Activated T-helper 1 cell treated with Interleukin-2 at 50 U/mL for 16 hours (primary cell): ENCODE measurements at places on chromosomes 11 and 22.

DNA sequence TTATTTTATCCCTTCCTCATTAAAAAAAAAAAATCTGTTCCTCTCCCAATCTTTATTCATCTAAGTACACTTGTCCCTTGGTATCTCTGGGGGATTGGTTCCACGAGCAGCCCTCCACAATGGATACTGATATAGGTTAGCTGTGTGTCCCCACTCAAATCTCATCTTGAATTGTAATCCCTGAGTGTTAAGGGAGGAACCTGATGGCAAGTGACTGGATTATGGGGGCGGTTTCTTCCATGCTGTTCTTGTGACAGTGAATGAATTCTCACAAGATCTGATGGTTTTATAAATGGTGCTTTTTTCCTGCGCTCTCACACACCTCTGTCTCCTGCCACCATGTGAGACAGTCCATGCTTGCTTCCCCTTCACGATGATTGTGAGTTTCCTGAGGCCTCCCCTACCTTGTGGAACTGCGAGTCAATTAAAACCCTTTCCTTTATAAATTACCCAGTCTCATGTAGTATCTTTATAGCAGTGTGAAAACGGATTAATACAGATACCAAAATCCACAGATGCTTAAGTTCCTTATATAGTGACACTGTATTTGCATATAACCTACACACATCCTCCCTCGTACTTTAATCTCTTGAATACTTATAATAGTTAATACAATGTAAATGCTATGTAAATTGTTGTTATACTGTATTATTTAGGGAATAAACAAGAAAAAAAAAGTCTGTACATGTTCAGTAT is 62.0 kb downstream of the PACS1 start:
- DNase-seq, result no peak

DNA sequence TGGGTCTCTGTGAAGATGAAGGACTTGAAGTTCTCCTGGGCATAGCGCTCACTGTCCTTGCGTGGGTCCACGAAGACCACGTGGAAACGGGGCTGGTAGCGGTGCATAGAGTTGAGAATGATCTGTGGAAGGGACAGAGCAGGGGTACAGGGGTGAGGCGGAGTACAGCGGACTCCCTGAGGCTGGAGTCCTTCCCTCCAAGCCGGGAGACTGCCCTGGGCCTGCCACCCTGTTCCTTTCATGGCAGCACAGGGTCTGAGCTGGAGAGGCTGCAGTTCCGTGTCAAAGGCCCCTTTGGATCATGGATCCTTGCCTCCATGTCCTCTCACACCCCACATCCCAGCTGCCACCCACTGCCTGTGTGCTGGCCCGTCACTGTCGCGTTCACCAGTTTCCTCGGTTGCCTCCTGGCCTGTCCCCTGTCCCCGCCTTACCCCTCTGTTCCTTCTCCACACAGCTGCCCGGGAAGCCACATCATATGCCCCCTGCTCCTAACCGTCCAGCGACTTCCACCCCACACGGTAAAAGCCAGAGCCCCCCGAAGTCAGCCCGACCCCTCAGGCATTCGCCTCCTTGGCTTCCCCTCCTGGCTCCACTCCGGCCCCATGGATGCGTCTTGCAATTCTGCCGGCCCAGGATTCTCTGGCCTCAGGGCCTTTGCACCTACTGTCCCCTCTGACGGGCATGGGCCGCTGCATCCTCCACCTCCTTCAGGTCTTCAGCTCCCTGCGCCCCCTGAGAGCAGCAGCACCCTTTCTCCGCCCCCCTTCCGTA is 3.4 kb upstream of the NUDT8 start:
- no peak for DNase-seq

DNA sequence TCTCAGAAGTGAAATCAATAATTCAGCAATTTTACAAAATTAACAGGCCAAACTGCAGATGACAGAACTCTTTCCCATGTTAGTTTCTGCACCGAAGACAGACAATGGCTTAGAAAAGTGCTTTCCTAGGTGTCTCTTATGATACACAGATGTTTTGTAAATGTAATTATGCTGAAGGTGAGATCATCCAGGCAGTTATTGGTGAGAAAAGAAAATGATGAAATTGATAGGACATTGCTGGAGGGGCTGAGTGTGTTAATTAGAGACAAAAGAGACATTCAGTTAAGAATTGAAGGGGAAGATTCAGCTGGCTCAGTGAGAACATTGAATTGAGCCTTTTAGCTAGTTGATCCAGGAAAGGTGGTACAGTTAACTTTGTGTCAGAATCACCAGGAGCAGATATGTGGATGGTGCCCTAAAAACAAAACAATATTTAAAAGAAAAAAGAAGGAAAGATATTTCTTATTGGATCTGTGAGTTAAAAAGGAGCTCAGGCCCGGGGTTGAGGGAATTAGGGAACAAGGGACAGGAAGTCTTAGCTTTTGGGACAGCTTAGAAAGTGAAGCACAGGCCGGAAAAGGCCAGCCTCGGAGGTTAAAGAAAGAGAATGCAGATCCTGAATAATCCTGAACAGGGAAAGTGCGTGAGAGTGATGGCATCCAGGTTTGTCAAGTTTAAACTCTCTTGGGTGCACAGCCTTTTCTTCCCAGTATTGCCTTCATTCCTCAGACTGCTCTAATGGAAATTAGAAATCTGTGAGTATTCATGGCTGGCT is 16.9 kb downstream of the ARHGAP42 start:
- DNase-seq, result no peak

GRCh38 chr22:23187871-23188700 is 7.8 kb downstream of the BCR start:
- no peak for DNase-seq

DNA sequence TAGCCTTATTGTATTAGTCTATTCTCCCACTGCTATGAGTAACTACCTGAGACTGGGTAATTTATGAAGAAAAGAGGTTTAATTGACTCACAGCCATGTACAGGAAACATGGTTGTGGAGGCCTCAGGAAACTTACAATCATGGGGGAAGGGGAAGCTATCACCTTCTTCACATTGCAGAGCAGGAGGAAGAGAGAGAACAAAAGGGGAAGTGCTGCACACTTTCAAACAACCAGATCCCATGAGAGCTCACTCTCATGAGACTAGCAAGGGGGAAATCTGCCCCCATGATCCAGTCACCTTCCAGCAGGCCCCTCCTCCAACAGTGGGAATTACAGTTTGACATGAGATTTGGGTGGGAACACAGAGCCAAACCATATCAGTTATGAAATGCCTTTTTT is 179.4 kb downstream of the ARHGAP42 start:
- no peak for DNase-seq

DNA sequence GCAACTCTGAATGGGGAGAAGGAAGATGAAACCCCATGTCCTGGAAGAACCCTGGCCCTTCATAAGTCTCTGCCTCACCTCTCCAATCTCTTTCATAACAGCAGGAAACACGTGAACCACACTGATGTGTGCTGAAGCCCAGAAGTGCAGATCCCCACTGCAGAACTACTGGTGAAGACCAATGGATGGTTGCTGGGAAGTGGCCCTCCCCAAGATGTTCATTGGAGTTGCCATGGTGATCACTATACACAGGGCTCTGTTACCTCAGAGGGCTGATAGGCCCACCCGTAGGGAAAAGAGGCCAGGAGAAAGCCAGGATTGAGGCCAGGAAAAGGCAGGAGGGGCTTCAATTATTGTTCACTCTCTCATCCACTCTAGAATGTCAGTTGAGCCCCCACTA is 11.6 kb downstream of the TST start:
- DNase-seq, result no peak

GRCh38 chr22:40128989-40129388 is 48.7 kb upstream of the TNRC6B start:
- DNase-seq, result no peak

DNA sequence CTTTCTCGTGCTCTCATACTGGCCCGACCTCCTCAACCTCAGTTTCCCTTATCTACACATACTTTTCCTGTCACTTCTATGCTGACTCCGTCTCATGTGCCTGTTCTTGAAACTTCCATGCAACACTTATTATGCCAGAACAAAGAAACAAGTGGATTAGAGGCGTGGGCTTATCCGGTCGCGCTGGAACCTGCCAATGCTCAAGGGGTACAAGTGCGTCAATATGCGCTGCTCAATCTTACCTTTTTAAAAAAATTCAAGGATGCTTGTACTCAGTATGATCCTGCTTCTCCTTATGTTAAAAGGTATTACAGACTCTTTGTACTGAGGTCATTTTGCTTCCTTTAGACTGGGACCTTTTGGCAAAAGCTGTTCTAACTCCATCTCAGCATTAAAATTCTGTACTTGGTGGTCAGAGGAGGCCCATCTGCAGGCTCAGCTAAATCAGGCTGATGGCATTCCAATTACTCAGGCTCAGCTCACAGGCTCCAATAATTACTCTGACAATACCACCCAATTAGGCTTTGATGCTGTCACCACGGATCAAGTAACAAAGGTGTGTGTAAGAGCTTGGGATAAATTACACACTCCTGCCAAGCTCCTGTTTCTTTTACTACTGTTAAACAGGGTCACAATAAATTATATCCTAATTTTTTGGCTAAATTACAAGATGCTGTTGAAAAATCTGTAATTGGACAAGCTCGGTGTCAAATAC is 26.3 kb upstream of the ALDH3B2 start:
- DNase-seq, result no peak

DNA sequence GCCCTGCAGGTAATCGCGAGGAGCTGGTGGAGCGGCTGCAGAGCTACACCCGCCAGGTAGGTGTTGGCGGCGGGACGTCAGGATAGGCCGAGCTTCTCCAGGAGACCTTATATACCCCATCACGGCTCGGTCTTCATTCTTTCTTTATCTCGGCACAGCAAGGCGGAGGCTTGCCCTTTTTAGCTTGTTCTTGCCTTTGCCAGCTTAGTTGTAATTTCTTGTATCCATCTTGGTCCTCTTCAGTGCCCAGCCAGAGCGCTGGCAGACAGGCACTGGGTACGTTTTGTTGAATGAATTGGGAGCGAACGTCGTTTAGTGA is 459 bp downstream of the SF3B2 start:
- no peak for DNase-seq

GRCh38 chr22:27801616-27802345 is at the start of gene MN1:
Gene MN1, minus strand, starts transcription at chr22:27801756. Its CDS starts 1,213 bp downstream, at chr22:27800543.
- DNase-seq, result no peak

DNA sequence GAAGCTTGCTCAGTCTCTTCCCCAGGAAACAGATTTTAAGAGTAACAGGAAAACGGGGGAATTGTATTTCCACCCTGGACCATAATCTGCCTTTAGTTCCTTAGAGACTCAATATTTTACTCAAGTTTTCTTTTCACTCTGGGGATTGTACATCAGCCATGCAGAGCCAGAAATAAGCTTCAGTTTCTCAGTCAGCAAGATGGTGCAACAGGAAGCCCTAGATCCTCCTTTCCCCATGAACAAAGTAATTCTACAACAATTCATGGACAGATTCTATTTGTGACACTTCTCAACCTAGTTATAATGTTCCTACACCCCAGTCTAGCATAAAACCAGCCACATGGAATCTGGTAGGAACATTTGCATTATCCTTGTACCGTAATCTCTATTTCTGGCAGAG is 24.7 kb downstream of the OR8B2 start:
- DNase-seq, result no peak

GRCh38 chr11:45661439-45662055 is 3.9 kb downstream of the CHST1 start:
- DNase-seq, result no peak

DNA sequence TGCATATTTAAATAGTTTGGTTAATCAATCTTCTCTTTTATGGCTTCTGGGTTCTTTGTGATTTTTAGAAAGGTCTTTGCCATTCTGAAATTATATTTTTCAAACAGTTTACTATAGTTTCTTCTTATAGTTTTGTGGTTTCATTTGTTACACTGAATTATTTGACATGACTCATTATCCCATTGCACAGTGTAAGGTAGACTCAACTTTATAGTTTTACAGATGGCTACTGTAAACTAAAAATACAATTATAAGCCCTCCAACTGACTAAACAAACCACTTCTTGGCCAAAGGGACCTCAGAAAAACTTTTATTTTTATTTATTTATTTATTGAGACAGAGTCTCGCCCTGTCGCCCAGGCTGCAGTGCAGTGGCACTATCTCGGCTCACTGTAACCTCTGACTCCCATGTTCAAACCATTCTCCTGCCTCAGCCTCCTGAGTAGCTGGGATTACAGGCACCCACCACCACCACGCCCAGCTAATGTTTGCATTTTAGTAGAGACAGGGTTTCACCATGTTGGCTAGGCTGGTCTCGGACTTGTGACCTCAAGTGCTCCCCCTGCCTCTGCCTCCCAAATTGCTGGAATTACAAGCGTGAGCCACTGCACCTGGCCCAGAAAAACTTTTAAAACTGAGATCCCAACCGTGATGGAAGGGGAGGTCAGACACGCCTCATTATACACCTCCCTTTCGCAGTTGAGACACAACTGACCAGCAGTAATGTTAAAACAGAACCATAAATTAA is 14.1 kb upstream of the RAC2 start:
- no peak for DNase-seq

DNA sequence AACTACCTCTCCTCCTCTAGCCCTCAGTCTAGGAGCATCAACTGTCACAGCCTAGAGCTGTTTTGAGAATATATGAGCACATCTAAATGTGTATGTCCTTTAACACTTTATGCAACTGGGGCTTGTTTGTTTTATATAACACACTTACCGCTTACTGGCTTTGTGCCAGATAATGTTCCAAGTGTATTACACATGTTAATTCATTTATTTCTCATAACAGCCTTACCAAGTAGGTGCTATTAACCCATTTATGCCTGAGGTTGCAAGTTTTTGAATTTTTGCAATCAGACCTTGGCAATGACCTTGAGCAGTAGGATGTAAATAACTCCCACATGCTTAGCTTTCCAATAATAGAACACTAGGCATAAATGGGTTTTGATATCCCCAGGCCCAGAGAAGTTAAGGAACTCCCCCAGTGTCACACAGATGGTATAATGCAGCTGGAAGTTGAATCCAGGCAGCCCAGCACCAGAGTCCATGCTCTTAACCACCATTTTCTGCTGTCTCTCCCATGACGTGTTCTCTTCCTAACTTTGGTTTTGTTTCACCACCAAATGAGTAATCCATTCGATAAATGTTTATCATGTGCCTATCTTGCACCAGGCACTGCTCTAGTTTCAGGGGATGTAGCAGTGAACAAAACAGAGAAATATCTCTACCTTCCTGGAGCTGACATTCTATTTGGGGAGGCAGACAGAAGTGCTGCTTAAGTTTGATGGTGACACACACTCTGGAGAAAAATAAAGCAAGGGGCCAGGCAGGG is 23.1 kb downstream of the PRDM11 start:
- DNase-seq, result no peak

DNA sequence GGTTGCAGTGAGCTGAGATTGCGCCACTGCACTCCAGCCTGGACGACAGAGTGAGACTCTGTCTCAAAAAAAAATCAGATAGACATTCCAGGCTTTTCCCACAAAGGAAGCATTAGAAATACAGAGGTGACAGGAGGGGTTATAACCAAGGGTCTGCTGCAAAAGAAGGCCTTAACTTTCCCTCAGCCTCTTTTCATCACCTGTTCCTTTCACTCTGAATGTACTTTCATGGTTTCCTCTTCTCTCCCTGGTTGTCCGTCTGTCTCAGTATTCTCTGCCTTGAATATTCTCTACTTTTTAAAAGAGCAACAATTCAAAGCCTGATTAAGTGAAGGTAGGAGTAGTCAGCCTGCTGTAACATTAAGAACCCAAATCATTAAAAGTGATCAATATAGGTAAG is 50.2 kb downstream of the CELF1 start:
- no peak for DNase-seq
